Liver (tissue), 10 donors: ENCODE measurements at places on chromosomes 12 and 14. TPM values are rescaled to one million over a fixed set of nuclear protein-coding genes. Genes with fewer than 3 reads are reported as not detected.

GRCh38 chr14:105119408-105120025 lies 49.1 kb downstream of the JAG2 start:
- DNase-seq, result no peak

TMEM116 gene
- total RNA-seq, result 6.9 TPM

DNA sequence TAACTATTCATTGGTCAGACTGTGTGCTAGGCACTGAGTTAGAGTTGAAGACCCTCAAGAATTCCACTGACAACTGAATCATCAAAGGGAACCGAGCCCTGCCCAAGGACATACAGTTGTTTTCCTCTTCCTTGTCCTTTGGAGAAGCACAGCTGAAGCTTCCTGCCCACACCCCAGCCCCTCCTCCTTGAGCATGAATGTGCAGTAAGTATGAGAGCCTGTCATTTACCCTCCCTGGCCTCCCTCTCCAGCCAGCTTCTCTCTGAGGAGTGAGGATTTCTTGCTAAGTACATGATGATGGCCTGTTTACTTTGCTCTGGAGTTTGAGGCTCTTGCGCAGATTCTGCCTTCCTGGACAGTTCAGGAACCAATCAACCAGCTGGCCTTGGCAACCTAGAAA lies 235.2 kb downstream of the CACNA1C start:
- DNase-seq, result no peak

DNA sequence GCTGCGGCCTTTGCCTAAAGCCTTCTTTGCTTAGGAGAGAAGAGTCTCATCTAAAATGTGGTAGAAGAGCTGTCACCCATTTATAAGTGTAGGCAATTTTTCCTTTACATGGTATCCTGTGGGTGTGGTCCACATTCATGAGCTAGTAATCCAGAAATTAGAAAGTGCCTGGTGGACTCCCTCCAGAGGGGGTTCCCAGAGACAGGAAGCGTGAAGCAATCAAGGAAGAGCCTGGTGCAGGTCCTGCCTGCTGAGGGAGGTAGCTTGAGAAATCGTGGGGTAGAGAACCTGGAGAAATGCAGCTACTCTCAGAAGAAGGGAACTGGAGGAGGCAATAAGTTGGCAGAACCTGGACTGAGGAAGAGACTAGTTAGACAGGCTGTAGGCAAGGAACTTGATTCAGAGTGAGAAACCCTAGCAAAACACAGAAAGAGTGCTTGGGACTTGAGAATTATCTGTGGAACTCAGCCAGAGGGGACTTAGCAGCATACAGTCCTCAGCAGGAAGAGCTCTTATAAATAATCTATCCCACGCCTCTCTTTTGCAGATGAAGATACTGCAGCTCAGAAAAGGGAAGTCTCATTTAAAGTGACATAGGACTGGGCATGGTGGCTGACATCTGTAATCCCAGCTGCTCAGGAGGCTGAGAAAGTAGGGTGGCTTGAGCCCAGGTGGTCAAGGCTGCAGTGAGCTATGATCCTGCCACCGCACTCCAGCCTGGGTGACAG lies 182.4 kb upstream of the CCND2 start:
- DNase-seq, result no peak

GRCh38 chr14:37851054-37851453 lies 255.6 kb downstream of the TTC6 start:
- no peak for DNase-seq

GRCh38 chr14:21990116-21990515 lies 316.5 kb upstream of the OR4E1 start:
- no peak for DNase-seq
